ENCODE measurements at places on chromosomes 2 and 18.

DNA sequence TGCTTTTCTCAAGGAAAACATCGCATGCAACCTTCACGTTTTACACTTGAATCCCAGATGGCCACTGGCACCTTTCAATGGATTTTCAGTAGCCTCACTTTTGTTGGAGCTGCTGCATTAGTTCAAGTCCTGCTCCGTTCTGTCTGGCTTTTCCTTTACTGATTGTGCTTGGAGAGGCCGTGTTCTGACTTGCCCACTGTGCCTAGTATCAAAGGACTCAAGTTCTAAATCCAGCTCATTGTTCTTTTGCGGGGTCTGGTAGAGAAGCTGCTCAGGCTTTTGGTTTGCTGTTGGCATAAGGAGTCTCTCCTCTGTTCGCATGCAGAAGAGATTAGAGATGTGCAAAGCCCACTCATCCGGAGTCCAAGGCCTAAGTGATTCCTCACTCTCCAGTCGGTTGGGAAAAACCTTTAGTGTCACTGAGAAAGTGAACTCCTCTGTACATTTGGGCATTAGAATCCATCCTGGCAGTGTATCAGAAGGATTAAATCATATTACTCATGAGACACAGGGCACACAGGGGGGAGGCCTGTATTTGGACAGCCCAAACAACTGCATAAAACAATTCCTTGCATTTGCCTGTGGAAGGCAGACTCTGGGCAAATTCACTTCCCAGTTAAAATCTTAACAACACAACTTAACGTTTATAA is 69.7 kb downstream of the NCK2 start:
- H3K4me1 ChIP-seq = peaks cover 50% of the 10 kb centered on the region
- peaks cover 14% of the 10 kb centered on the region for H3K36me3 ChIP-seq
- DNase-seq = no peak
- H3K27me3 ChIP-seq = no peaks in the 10 kb centered on the region
- H3K27ac ChIP-seq = peak overlapping the region; percentile 20

DNA sequence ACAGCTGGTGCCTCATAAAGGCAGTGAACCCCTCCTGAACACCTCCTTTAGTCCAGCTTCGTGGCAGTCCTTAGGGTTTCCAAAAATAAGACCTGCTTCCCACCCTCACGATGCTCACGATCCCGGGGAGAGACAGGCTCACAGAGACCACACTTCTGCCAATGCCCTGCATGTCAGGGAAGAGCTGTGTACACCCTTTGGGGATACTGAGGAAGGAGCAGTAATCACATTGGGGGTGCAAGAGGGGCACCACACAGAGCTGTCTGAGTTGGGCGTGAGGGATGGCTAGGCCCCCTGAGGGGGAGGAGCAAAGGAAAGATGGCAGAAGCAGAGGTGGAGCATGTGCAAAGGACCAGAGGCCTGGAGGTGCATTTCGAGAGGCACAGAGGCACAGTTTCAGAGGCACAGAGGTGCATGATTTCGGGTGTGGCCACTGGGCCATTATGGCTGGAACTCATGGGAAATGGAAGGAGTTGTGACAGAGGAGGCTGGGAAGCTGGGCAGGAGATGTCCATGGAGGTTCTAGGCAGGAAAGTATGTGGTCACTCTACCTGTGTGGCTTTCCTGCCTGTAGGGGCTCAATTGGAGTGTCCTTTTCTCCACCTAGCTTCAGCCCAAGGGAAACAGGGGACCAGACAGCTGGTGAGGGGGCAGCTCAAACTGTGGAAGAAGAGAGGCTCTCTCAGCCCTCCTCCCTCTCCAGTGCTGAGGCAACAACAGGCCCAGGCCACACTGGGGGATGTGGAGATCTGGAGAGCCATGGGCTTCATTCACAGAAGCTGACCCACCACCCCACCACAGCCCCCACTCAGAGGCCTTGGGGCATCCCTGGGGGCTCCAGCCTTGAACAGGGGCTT is 115.9 kb downstream of the CAPN13 start:
- H3K4me1 ChIP-seq = no peaks in the 10 kb centered on the region
- no peaks in the 10 kb centered on the region for H3K36me3 ChIP-seq

DNA sequence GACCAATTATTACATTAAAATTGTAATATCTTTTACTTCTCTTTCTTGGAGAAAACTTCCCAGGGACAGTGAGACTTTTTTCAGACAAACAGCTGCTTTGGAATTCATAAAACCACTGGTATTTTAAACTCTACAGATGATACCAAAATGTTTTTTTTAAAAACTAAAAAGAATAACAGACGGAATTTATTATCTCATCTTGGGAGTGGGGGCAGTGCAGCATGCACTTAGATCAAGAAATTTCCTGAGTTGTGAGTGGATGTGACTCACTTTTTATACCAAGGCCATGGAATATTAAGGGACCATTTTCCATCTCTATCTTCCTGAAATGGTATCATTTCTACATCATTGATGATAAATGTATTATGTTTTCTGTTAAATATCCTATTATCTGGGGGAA is 422.8 kb upstream of the HNRNPA3 start:
- H3K27me3 ChIP-seq = no peaks in the 10 kb centered on the region
- H3K27ac ChIP-seq = no peak overlapping the region
- H3K4me3 ChIP-seq = no peak overlapping the region
- no peaks in the 10 kb centered on the region for H3K4me1 ChIP-seq

GRCh38 chr2:231172025-231172424 is 26.4 kb upstream of the ARMC9 start:
- no peaks in the 10 kb centered on the region for H3K27me3 ChIP-seq
- H3K4me1 ChIP-seq = no peaks in the 10 kb centered on the region
- H3K4me3 ChIP-seq = no peak overlapping the region
- DNase-seq = no peak

DNA sequence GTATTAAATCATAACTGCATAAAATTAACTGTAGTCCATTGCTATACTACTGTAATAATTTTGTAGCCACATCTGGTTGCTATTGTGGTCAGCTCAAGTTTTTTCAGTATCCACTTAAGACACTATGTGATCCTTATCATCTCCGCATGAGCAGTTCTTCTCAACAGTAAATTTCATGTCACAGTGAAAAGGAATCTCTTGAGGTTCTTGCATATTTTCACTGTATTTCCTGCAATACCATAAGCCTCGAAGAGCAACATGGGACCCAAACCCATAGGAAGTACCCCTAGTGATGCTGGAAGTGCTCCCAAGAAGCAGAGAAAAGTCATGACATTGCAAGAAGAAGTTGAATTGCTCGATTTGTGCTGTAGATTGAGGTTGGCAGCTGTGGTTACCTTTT is 86.7 kb downstream of the LDLRAD4 start:
- H3K27ac ChIP-seq = no peak overlapping the region
- no peak overlapping the region for H3K4me3 ChIP-seq
- H3K36me3 ChIP-seq = no peaks in the 10 kb centered on the region
- no peaks in the 10 kb centered on the region for H3K27me3 ChIP-seq

DNA sequence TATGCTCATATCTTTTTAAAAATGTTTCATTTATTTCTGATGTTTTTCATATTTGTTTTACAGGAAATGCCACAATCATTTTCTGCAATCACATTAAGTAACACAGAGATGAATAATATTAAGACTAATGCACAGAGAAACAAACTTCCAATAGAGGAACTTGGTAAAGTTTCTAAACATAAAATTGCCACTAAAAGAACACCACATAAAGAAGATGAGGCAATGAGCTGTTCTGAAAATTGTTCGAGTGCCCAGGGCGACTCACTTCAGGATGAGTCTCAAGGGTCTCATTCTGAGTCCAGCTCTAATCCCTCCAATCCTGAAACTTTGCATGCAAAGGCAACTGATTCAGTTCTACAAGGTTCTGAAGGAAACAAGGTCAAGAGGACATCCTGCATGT is 70.4 kb downstream of the APLF start:
- DNase-seq = no peak
- H3K36me3 ChIP-seq = no peaks in the 10 kb centered on the region
- H3K4me3 ChIP-seq = no peak overlapping the region
- no peaks in the 10 kb centered on the region for H3K27me3 ChIP-seq
- H3K27ac ChIP-seq = no peak overlapping the region

DNA sequence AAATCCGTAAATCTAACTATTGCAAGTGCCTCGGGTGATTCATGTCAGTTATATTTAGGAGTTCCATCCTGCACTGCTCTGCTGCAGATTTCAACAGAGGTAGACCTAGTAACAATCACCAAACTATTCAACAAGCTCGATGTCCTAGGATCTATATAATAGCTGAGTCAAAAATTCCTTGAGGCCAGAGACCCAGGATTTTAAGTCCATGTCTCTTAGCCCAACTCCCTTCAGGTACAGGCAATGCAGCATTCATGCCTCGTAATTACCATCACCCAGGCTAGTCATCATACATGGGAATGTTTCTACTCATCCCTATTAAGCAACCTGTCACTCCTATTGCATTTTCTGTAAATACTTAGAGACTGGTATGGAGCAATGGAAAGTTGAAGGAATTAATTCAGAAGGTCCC is 729 bp downstream of the TM4SF20 start:
- no peak for DNase-seq
- H3K36me3 ChIP-seq = no peaks in the 10 kb centered on the region
- H3K27ac ChIP-seq = no peak overlapping the region
- H3K27me3 ChIP-seq = no peaks in the 10 kb centered on the region

GRCh38 chr2:215036314-215036713 is 102.1 kb downstream of the ABCA12 start:
- no peak overlapping the region for H3K4me3 ChIP-seq
- H3K27me3 ChIP-seq = no peaks in the 10 kb centered on the region
- no peak for DNase-seq
- no peaks in the 10 kb centered on the region for H3K36me3 ChIP-seq

GRCh38 chr2:97740590-97741182 is 27.3 kb downstream of the ZAP70 start:
- no peaks in the 10 kb centered on the region for H3K4me1 ChIP-seq
- no peak overlapping the region for H3K27ac ChIP-seq
- no peaks in the 10 kb centered on the region for H3K36me3 ChIP-seq
- no peaks in the 10 kb centered on the region for H3K27me3 ChIP-seq
- H3K4me3 ChIP-seq = no peak overlapping the region
- no peak for DNase-seq

DNA sequence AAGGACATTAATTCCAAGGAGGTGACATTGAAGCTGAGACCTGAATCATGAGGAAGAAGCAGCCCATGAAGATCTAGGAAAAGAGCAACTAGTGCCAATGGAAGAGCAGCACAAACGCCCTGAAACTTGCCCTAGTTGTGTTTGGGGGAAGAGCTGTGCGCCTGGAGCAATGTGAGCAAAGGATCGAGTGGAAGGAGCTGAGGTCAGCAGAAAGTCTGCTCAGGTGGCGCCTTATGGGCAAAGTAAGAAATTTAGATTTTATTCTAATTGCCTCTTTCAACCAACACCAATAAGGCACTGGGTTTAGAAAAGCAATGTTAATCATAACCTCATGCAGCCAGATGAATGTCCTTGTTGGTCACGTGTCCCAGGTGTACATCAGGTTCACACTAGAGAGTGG is 226.0 kb upstream of the THSD7B start:
- H3K4me1 ChIP-seq = no peaks in the 10 kb centered on the region
- no peak overlapping the region for H3K27ac ChIP-seq
- DNase-seq = no peak
- no peak overlapping the region for H3K4me3 ChIP-seq

- H3K27me3 ChIP-seq = no peaks in the 10 kb centered on the region
- DNase-seq = no peak
- H3K4me1 ChIP-seq = no peaks in the 10 kb centered on the region
- peak overlapping the region; percentile 51 for H3K27ac ChIP-seq
- no peak overlapping the region for H3K4me3 ChIP-seq
Measured at GRCh38 chr2:215624423-215624829, 188.6 kb upstream of the FN1 start.

DNA sequence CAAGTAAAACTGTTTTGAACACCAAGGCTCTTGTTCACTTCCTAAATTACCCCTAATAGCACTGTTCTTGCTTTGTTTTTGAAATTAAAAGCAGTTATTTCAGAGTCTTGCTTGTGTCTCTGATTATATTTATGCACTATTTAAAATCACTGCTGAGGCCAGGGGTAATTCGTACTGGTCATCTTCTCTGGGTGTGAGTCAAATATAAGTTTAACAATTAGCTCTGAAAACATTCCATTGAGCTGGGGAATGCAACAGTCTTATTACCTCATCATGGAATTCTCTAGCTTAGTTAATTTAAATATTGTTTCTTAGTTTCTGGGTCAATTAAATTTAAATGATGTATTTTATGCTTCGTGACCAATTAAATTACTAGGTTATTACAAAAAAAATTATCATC is 135.0 kb downstream of the MEIS1 start:
- H3K27ac ChIP-seq = no peak overlapping the region
- no peak for DNase-seq
- H3K36me3 ChIP-seq = no peaks in the 10 kb centered on the region

DNA sequence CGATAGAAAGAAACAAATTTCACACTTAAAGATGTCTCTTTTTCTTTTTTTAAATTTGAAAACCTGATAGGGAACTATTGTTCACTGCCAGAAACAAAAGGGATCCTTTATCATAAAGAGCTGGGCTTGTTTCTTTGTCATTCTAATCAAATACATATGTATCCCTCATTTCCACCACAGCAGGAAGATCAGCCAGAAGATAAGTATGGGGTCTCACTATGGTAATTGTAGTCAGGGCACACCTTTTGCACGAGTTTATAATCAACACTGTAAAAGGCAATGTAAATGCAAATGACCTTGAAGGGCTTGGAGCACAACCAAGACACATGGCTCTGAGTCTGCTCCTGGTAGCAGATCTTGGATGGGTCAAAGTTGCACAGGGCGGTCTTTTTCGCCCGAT is 109.5 kb downstream of the NXPH2 start:
- no peak overlapping the region for H3K4me3 ChIP-seq
- H3K36me3 ChIP-seq = no peaks in the 10 kb centered on the region
- no peak for DNase-seq
- no peaks in the 10 kb centered on the region for H3K27me3 ChIP-seq
- H3K27ac ChIP-seq = no peak overlapping the region
